ENCODE measurements at places on chromosomes 4 and X.

DNA sequence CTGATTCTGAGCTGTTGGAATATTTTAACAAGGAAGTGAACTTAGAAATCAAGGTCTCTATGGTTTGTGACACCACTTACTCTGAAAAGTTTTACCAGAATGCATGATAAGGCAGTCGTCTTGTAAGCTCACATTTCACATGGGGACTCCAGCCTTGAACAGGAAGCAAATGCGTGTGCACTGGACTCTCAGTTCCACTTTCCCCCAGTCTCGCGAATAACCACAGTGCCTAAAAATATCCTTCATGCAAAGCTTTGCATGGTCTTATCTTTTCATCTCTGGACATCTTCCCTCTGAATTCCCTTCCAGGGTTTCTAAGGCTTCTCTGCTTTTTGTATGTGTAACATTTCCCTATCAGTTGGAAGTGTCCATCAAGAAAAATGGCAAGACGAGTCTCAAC is 581.8 kb downstream of the NLGN4X start:
- no peak for DNase-seq

DNA sequence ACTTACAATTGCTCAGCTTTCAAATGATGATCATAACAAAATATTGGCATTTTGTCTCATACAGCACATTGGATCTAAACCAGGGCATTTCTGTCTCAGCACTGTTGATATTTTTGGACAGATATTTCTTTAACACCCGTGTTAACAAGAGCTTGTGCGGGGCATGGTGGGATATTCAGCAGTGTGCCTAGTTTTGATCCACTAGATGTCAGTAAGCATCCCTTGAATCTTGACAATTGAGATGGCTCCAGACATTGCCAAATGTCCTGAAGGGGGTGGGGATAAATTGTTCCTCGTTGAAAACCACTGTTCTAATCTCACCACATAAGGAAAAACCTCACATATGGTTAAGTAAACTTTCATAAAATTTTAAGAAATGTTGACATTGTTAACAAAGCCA is 806.3 kb downstream of the STIM2 start:
- DNase-seq = no peak

DNA sequence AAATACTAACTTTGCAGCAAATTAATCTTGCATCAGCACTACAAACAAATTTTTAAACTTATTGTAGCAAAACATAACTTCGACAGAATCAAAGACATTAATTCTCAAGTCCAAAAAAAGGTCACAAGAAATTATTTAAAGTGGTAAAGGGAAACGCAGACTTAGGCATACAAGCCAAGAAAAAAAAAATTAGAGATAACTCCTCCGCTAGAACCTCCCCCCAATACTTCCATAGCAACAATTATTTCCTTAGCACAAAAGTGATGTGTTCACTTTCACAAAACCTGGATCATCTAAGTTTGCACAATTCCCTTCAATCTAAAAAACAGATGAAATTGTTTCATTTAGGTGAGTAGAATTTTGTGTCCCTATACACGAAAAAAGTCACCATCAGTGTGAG is 1.1 kb downstream of the LRBA start:
- DNase-seq = no peak

DNA sequence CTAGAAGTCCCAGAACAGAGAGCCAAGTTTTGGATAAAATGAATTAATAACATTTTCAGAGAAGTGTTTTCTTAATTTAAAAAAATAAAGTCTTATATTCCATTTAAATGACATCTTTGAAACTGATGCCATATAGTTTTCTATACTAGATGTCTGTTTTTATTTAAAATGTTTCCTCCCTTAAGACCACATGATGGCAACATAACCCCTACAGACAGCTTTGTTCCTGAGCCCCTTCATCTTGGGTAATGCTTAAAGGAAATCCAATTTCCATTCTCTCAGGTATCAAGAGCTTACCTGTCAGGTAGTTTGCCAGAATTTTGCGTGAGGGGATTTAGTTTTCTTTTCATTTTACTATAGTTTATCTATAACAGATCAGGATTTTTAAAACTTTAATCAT is 181.4 kb upstream of the UGT8 start:
- no peak for DNase-seq

DNA sequence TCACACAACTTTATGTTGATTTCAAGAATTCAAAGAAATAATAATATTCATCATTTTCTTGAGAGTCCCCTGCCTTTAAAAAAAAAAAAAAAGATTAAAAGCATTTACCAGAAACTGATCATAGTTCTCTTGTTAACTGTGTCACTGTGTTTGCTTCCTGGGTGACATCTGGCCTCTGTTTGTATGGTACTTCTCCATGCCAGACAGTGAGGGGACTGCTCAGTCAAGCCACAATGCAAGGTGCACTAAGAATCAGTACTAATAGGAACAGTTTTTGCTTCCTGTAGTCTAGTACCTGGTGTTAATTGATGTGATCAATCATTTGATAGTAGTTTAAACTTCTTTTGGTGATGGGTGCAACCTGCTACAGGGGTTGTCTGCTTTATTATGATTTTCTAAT is 77.5 kb downstream of the PHOX2B start:
- DNase-seq = no peak

- no peak for DNase-seq
Observed at GRCh38 chr4:126123611-126124325, 809.0 kb downstream of the FAT4 start.

DNA sequence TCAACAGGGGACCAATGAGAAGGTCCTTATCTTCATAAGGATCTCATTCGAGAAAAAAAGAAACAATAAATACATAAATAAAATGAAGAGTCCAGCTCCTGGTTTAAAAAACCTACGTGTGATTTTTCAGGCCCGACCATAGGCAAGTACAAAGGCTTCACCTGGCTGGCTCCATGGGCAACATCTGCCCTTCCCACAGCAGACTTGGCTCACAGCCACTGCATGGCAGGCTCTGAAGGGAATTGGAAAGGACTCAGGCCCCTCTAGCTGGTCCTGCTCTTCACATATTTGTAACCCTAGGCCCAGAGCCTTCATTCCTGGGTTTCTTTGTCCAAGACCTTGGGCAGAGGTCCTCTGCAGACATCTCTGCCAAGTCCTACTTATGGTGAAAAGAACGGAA is 228.1 kb downstream of the QDPR start:
- DNase-seq = no peak
